Panc1 (cell line): ENCODE measurements at places on chromosomes 3 and 15. TPM values are rescaled to one million over a fixed set of nuclear protein-coding genes. Genes with fewer than 3 reads are reported as not detected.

The MINAR1 gene
- 0.62 TPM for total RNA-seq

The GUCA1C gene
- not detected for total RNA-seq

The ANKUB1 gene
- total RNA-seq: not detected

The CNTN4 gene
- not detected for total RNA-seq

The PAK6 gene
- 6.3 TPM for total RNA-seq

The HLTF gene
- 106 TPM for total RNA-seq

The RNF123 gene
- 23.1 TPM for total RNA-seq

The ACKR2 gene
- not detected for total RNA-seq

The PPARG gene
- total RNA-seq: 88.1 TPM

The SEMA3G gene
- total RNA-seq: 1.6 TPM

The HCN4 gene
- total RNA-seq: 0.15 TPM

The LTF gene
- total RNA-seq: not detected

The STRA6 gene
- 1.1 TPM for total RNA-seq

The UBE3A gene
- 102 TPM for total RNA-seq

The MYO5C gene
- 28.2 TPM for total RNA-seq

The RAF1 gene
- total RNA-seq: 68.8 TPM

The SEC11A gene
- total RNA-seq: 164 TPM

The CELF6 gene
- total RNA-seq: not detected

The PATL2 gene
- 0.49 TPM for total RNA-seq

The PRR20G gene
- total RNA-seq: not detected

The GOLGA6L4 gene
- 2.7 TPM for total RNA-seq

The ABI3BP gene
- total RNA-seq: 0.21 TPM

The CCR8 gene
- total RNA-seq: not detected

The GOLGA6A gene
- 0.05 TPM for total RNA-seq

The EPHA3 gene
- total RNA-seq: 0.05 TPM

The ZNF621 gene
- 24.9 TPM for total RNA-seq

The INO80 gene
- 26.2 TPM for total RNA-seq

The REC114 gene
- not detected for total RNA-seq

The CA12 gene
- total RNA-seq: 0.74 TPM

The GCHFR gene
- total RNA-seq: 37.2 TPM

The C15orf62 gene
- total RNA-seq: 0.33 TPM

The BOC gene
- total RNA-seq: 0.33 TPM

The EHD4 gene
- total RNA-seq: 43.2 TPM

The RAB27A gene
- total RNA-seq: 8.0 TPM

The EFHB gene
- total RNA-seq: 0.46 TPM

The CCR1 gene
- not detected for total RNA-seq

The LRRC31 gene
- total RNA-seq: not detected
